Gastroesophageal sphincter (tissue), 4 donors: ENCODE measurements at places on chromosomes 1 and 21.

DNA sequence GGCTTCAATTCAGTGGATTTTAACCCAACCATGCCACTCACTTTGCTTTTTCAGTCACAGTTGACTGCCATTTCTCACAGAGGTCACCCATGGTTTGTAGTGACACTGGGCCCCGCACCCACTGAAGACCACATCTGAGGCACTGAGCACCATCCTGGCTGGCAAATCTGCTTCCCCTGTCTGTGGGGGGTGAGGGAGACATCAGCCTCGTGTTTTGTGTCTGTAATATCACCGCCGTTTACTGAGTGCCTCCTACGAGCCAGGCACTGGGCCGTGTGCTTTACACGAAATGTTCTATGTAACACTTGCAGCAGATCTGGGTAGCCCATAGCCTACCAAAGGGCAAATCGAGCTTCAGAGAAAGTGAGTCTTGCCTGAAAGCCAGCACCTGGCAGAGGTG is 161.8 kb downstream of the PGBD5 start:
- no peak for ATAC-seq

GRCh38 chr1:88890131-88890530 is 1.2 kb downstream of the GTF2B start:
- no peak for ATAC-seq

DNA sequence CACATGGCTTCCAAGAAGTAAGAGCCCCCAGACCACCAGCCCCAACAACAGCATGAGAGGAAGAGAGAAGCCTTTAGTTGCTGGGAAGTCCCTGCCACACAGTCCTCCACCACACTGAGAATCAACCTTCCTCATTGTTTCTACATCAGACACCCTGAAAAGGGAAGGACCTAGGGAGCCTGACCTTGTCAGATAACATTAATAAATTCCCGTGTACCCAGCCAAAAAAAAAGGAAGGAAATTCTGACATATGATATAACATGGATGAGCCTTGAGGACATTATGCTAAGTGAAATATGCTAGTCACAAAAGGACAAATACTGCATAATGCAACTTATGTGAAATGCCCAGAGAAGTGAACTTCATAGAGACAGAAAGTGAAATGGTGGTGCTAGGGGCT is 65.6 kb upstream of the ARHGAP29 start:
- ATAC-seq, result no peak

GRCh38 chr1:98387701-98388100 is 273.8 kb upstream of the SNX7 start:
- ATAC-seq, result no peak

GRCh38 chr1:5617546-5617945 is 374.7 kb downstream of the NPHP4 start:
- ATAC-seq, result no peak

- no peak for ATAC-seq
Measured at GRCh38 chr1:102772831-102773230, 335.5 kb downstream of the COL11A1 start.

GRCh38 chr1:995665-996633 is 3.9 kb downstream of the HES4 start:
- ATAC-seq, result no peak

GRCh38 chr1:231629132-231629531 is 2.5 kb downstream of the DISC1 start:
- no peak for ATAC-seq

GRCh38 chr1:68401506-68401905 is 48.2 kb downstream of the RPE65 start:
- ATAC-seq, result no peak

DNA sequence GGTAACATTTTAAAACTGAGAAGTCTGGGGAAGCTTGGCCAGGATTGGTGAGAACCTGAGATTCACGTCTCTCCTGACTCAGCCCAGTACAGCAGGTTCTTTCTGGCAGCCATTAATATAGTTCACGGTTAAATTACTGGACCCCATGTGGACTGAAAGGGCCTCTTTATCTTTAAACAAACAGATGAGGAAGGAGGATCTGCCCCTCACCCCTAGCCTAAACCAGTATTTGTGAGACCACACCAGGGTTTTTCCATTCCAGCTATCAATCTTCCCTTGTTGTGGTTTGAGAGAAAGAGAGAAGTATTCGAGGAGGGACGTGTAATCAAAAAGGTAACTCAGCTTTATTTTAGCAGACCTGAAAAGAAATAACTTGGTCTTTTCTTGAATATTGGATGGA is 137.1 kb downstream of the PROX1 start:
- no peak for ATAC-seq

GRCh38 chr1:225915538-225915991 is 8.5 kb downstream of the PYCR2 start:
- ATAC-seq, result no peak

DNA sequence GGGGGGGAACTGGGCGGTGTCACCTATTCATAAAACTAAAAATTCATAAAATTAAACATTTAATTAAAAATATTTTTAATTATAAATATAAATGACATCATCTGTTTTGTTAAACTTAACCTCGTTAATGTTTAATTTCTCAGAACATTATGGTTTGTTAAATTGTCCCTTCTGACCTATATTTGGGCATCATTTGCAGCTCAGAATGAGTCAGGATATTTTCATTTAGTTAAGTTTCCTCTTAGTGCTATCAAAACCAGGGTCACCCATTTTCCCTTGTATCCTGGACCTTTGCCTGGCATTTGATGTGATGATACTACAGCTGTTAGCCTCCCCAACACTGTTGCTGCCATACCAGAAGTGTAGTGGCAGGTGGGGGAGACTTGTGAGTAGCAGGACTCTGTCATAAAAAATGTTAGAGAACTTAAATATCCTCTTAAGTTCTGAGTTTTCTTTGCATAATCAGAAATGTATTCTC is 30.3 kb downstream of the TSNAX start:
- no peak for ATAC-seq
